SK-N-SH (cell line): ENCODE measurements at places on chromosomes 2 and 18. TPM values are rescaled to one million over a fixed set of nuclear protein-coding genes. Genes with fewer than 3 reads are reported as not detected.

GRCh38 chr2:161170958-161171932 lies 11.0 kb downstream of the TANK start:
- no peak overlapping the region for H3K27ac ChIP-seq
- peaks cover 3% of the 10 kb centered on the region for H3K4me1 ChIP-seq
- H3K27me3 ChIP-seq = no peaks in the 10 kb centered on the region
- H3K4me3 ChIP-seq = no peak overlapping the region
- no peak for DNase-seq

DNA sequence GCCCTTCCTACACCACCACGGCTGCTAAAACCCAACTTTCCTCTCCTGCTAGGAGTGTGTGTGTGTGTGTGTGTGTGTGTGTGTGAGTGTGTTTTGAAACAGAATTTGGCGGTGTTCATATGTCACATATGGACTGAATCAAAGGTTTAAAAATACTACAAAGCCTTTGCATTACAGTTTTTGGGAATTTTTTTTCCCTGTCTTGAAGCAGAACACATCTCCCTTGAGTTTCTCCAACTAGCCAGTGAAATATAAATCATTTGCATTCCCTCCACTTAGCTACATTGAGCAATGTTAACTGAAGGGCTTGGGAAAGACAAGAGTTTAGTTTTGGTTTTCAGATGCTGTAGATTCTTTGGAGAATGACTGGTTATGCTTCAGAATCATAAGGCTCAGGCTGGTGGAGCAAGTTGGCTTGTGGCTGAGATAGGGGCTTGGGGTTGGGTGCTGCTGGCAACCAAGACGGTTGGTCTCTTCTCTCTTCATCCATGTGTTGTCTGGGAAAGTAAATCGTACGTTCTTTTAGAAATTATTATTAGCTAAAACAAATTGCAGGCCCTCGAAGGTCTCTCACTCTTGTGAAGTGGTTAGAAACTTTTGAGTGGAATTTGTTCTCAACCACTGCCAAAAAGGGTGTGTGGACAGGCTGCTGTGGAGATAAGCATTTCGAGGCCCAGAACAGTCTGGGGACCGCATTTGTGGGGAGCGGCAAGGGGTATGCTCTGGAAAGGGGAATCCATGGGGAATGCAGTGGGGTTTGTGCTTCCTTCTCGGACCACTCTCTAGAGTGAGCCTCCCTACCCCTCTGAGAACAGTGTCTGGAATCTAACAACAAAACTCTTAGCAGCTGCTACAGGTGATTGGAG lies 1.4 kb downstream of the NRP2 start:
- no peaks in the 10 kb centered on the region; the same call in 1 of the 2 replicates for H3K36me3 ChIP-seq
- H3K27me3 ChIP-seq = no peaks in the 10 kb centered on the region
- no peak overlapping the region for H3K27ac ChIP-seq
- H3K4me3 ChIP-seq = peak overlapping the region; percentile 71

GRCh38 chr18:58960946-58961722 lies 96.5 kb downstream of the ZNF532 start:
- H3K27me3 ChIP-seq = no peaks in the 10 kb centered on the region
- no peak for DNase-seq
- H3K36me3 ChIP-seq = peaks cover 8% of the 10 kb centered on the region; the same call in 1 of the 2 replicates
- peaks cover 7% of the 10 kb centered on the region; the same call in 1 of the 2 replicates for H3K4me1 ChIP-seq
- no peak overlapping the region for H3K27ac ChIP-seq

DNA sequence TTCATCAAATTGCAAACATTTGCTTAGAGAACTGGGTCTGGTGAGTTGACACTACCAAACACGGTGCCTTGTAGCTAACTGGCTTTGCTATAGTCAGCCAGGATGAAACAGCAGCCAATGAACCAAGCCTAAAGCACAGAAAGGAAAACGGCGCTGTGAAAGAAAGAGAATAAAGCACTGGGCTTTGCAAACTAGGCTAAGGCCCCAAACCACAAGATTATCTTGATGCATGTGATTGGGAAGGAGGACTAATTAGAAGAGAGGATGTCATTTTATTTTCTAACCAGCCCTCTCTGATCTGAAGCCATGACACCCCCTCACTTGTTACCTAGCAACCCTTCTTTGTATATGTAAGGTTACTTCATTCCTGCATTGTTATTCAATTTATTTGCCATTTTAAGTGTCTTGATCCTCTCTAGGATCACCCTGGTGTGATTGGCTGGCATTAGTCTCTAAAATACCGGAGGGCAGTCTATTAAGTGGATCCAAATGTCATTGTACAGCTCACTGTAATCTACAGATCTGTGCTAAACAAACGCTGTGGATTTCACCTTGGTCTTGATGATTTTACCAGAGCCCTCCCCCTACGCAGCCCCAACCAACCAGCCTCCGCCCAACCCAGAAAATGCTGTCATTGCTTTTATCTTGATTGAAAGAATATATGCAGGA lies 395.4 kb upstream of the ACVR2A start:
- H3K27ac ChIP-seq = no peak overlapping the region
- no peak overlapping the region for H3K4me3 ChIP-seq
- H3K36me3 ChIP-seq = no peaks in the 10 kb centered on the region
- no peaks in the 10 kb centered on the region for H3K27me3 ChIP-seq
- no peaks in the 10 kb centered on the region; the same call in 1 of the 2 replicates for H3K4me1 ChIP-seq
- DNase-seq = peak; percentile 3

GRCh38 chr2:23639406-23639982 lies 254.5 kb downstream of the KLHL29 start:
- no peak for DNase-seq
- no peaks in the 10 kb centered on the region for H3K27me3 ChIP-seq
- H3K27ac ChIP-seq = no peak overlapping the region
- peaks cover 3% of the 10 kb centered on the region; the same call in 1 of the 2 replicates for H3K36me3 ChIP-seq
- H3K4me1 ChIP-seq = peaks cover 38% of the 10 kb centered on the region

DNA sequence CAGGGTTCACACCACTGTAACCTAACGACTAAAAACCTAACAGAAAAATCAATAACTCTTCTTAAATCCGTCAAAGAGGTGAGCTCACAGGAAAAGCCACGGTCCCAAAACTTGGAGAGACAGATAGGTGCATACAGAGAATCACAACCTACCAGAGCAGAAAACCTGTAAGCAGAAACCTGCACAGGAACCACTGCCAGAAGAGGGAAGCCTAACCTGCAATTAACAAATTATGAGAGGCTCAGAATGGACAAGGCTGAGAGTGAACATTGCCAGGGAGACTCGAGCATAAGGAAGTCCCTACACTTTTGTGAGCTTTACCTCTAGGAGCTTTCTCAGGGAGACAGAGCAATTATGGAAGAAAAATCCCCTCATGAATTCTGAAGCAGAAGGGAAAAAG lies 156.2 kb upstream of the NETO1 start:
- no peaks in the 10 kb centered on the region for H3K27me3 ChIP-seq
- H3K4me3 ChIP-seq = no peak overlapping the region
- H3K27ac ChIP-seq = no peak overlapping the region
- no peaks in the 10 kb centered on the region for H3K36me3 ChIP-seq
- no peaks in the 10 kb centered on the region for H3K4me1 ChIP-seq

DNA sequence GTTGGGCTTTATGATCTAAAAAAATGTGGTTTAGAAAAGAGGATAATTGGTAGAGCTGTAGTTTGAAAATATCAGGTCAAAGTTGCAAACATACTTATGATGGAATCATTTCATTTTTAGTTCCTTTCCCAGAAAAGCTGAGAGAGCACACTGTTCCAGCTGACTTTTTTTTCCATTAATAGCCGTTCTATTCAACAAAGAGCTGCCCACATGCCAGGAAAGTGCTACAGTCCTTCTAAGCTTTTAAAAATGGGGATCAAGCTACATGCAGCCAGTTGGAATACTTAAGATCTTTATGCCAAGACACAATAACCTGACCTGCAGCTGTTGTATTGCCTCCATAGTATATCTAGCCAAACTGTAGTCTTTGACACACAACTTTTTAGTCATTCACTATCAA lies 111.5 kb downstream of the GALNT3 start:
- H3K4me1 ChIP-seq = no peaks in the 10 kb centered on the region
- no peak overlapping the region for H3K27ac ChIP-seq
- peaks cover 30% of the 10 kb centered on the region for H3K36me3 ChIP-seq

DNA sequence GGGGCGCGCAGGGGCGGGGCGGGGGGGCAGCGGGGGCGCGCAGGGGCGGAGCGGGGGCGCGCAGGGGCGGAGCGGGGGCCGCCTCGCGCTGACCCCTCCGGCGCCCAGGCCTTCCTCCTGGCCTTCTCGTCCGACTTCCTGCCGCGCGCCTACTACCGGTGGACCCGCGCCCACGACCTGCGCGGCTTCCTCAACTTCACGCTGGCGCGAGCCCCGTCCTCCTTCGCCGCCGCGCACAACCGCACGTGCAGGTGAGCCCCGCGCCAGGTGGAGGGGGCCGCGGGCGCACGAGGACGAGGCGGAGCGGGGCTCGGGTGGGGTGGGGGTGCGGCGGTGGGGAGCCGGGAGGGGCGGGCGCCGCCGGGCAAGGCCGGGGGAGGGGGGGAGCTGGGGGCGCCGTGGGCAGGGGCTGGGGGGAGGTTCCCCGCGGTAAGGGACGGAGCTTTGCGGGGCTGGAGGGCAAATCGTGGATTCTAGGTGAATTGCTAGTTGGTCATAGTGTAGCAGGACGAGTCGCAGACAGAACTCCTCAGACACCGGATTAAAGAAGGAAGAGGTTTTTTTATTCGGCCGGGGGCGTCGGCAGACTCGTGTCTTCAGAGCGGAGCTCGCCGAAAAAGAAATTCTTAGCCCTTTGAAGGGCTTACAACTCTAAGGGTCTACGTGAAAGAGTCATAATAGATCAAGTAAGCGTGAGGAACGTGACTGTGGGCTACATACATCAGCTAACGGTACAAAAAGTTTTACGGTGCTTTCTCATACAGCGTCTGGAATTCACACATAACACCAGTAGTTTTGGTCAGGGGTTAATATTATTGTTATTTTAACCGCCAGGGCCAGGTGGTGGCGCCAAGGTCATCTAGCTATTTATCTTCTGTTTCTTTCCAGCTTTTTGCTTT lies 29.9 kb downstream of the ANO7 start:
- H3K4me1 ChIP-seq = peaks cover 5% of the 10 kb centered on the region; the same call in 1 of the 2 replicates
- H3K27me3 ChIP-seq = no peaks in the 10 kb centered on the region
- peak; percentile 88 for DNase-seq

Gene LIMS3
- 1.4 and 3.6 TPM in 2 replicates for polyA plus RNA-seq

GRCh38 chr2:75140288-75140687 lies 59.0 kb downstream of the TACR1 start:
- H3K27me3 ChIP-seq = no peaks in the 10 kb centered on the region
- H3K36me3 ChIP-seq = no peaks in the 10 kb centered on the region
- no peaks in the 10 kb centered on the region for H3K4me1 ChIP-seq
- H3K4me3 ChIP-seq = no peak overlapping the region

Gene SLC11A1
- polyA plus RNA-seq = 0.26 and 0.31 TPM in 2 replicates

Gene GAD1
- polyA plus RNA-seq = 0.20 and 0.63 TPM in 2 replicates

Gene ALPP
- polyA plus RNA-seq = not detected in 2 replicates

DNA sequence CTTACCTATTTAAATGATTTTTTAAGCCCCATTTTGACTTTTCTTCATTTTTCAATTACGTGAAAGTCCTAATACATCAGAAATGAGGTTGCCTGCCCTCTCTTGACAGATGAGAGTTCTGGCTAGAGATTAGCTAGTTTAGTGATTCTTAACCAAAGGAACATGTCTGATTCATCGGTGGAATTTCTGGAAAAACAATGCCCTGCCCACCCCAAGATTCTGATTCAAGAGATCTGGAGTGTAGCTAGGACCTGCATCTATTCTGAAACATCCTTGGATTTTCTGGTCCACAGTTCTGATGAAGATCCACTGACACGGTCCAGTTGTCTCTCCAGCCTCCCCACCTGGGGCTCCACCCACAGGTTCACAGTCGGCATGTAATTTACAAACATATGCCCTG lies 111.2 kb downstream of the KLF7 start:
- no peaks in the 10 kb centered on the region for H3K27me3 ChIP-seq
- H3K4me1 ChIP-seq = no peaks in the 10 kb centered on the region
- no peak overlapping the region for H3K27ac ChIP-seq
- H3K36me3 ChIP-seq = no peaks in the 10 kb centered on the region
- H3K4me3 ChIP-seq = no peak overlapping the region

Gene CRIM1
- 228 and 244 TPM in 2 replicates for polyA plus RNA-seq

Gene TGOLN2
- 138 and 140 TPM in 2 replicates for polyA plus RNA-seq

Gene MATN3
- polyA plus RNA-seq = 4.0 and 5.9 TPM in 2 replicates

GRCh38 chr2:201441409-201441808 lies 9.8 kb downstream of the TRAK2 start:
- no peaks in the 10 kb centered on the region for H3K27me3 ChIP-seq
- no peak overlapping the region for H3K4me3 ChIP-seq
- peaks cover 8% of the 10 kb centered on the region for H3K4me1 ChIP-seq
- no peak for DNase-seq
- H3K27ac ChIP-seq = no peak overlapping the region
- no peaks in the 10 kb centered on the region for H3K36me3 ChIP-seq

GRCh38 chr2:132715386-132716351 lies 45.7 kb upstream of the LYPD1 start:
- DNase-seq = no peak
- H3K27me3 ChIP-seq = no peaks in the 10 kb centered on the region
- H3K4me3 ChIP-seq = no peak overlapping the region
- H3K36me3 ChIP-seq = no peaks in the 10 kb centered on the region

DNA sequence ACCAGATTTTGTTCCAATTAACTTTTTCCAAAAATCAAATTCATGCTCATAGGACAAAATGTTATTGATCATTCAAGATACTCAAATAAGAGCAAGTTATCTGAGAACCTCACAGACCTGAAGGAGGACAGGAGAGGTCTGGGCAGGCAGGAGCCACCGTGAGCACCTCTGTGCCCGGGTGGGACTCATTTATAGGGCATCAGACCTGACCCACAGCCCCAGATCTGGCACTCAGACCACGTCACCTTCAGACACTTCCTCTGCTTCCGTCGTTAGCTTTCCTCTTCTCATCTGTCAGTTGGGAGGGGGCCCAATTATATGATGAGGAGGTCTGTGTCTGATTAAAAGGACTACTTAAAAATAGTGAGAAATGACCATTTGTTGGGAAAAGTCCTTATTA lies 169.4 kb downstream of the EIPR1 start:
- H3K36me3 ChIP-seq = peaks cover 9% of the 10 kb centered on the region
- H3K27me3 ChIP-seq = no peaks in the 10 kb centered on the region
- no peak for DNase-seq
- no peaks in the 10 kb centered on the region for H3K4me1 ChIP-seq
